ENCODE measurements at places on chromosomes 11 and 22.

DNA sequence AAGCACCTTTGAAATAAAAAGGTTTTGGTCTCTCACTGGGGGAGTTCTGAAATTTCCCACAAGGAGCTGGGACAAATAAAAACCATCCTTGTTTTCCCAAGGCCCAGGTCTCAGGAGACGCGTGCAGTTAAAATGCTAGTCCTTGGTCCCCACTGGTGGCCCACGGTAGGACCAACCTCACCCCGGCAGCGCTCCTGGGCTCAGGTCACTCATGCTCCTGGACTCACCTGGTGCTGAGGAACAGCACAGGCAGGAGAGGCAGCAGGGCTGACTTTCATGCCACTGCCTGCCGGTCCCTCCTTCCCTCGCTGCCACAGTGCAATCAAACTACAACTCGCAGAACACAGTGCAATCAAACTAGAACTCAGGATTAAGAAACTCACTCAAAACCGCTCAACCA lies 356.8 kb upstream of the CCDC179 start:
- DNase-seq = no peak

DNA sequence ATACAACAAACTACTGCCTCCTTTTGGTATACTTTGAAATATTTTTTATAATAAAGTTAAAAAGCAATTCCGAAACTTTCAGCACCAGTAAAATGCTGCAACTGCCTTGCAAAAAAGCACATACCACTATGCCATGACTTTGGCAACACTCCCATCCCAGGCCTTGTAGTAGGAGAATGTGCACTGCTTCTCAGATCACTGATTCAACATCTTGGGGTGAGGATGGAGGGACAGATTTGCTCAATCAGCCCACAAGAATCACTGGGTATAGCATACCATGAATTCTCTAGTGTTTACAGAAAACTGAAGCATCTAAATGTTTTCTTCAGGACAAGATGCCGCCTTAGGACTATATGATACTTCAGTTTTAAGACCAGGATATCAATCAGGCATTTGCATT lies 14.9 kb downstream of the EIF4ENIF1 start:
- DNase-seq = no peak

DNA sequence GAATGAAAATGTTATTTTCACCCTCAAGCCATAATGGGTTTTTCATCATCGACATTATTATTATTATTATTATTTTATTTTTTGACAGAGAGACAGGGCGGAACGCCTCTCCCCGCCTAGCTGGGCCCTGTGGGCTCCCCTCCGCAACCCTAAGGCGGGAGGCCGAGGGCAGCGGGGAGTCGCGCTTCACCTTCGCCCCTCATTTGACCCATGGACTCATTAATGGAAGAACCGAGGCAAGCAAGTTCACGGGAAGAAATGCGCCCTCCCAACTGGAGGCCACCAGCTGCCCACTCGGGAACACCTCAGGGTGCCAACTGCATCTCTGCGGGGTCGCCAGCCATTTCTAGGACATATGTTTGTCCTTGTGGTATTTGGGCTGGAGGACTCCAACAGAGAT lies 115.3 kb upstream of the KIRREL3 start:
- no peak for DNase-seq

GRCh38 chr11:95576146-95576845 lies 213.3 kb downstream of the FAM76B start:
- DNase-seq = no peak

- no peak for DNase-seq
Observed at GRCh38 chr11:96311120-96311568, 31.9 kb downstream of the MAML2 start.

- DNase-seq = no peak
Observed at GRCh38 chr11:46977038-46977813, 40.7 kb downstream of the CSTPP1 start.

GRCh38 chr11:44976576-44976975 lies 25.9 kb upstream of the TP53I11 start:
- no peak for DNase-seq

DNA sequence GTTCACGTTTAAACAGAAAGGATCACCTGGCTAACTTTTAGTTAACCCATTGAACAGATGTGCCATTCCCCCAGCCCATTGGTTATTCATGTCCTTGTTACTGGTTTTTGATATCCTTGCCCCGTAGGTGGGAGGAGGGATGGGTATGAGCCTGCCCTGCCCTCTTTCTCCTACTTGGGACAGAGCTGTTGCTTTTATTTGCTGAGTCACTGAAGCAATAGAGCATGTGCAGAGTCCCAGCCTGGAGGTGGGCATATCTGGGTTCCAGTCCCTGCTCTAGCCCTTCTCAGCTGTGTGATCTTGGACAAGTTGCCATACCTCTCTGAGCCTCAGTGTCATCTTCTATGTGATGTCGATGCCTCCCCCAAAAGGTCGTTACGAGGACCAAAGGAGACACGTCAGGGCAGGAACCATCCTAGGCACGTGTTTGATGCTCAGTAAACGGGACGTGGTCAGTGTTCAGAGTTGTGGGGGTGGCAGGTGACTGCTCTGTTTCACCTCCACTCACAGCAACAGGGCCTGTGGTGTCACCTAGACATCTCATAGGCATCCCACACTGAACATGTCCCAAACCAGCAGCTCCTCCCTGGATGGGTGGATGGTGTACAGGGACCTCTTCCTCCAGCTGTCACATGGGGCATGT lies 61.0 kb downstream of the BMAL1 start:
- no peak for DNase-seq

DNA sequence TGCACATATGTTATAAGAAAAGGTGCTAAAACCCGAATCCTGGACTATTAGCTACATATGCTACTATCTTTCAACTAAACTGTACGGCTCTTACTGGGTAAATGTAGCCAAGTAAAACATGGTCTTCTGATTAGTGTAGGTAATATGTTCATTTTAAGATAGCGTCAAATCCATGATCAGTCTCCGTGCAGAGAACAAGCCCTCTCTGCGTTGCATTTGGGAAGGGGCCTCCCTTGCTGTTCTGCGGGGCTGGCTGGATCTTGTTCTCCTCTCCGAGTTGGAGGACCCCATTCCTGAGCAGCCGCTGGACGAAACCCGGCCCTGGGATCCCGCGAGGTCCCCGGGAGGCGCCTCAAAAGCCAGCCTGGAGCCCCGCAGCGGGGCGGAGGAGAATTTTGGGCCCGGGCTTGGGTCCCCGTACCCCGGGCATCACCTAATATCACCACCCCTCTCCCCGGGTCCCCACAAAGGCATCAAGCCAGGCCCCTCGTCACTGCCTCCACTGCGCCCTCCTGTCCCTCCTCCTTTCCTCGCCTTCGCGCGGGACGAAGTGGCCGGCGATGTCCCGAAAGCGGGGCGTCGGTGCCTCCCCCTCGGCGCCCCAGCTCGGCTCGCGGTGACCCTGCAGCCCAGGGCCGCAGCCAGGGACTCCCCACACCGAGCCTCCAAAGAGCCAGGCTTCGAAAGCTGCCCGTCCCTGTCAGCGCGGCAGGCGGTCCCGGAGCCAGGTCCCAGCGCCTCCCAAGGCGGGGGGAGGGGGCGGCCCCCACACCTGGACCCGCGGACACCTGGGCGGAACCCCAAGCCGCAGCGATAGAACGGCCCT lies 54.5 kb upstream of the FBXO3 start:
- no peak for DNase-seq

- no peak for DNase-seq
Observed at GRCh38 chr11:82994604-82995230, 77.0 kb downstream of the RAB30 start.

GRCh38 chr11:44213148-44213547 lies 96.8 kb downstream of the ALX4 start:
- no peak for DNase-seq

GRCh38 chr11:117502015-117502778 lies 174.5 kb downstream of the CEP164 start:
- DNase-seq = no peak

DNA sequence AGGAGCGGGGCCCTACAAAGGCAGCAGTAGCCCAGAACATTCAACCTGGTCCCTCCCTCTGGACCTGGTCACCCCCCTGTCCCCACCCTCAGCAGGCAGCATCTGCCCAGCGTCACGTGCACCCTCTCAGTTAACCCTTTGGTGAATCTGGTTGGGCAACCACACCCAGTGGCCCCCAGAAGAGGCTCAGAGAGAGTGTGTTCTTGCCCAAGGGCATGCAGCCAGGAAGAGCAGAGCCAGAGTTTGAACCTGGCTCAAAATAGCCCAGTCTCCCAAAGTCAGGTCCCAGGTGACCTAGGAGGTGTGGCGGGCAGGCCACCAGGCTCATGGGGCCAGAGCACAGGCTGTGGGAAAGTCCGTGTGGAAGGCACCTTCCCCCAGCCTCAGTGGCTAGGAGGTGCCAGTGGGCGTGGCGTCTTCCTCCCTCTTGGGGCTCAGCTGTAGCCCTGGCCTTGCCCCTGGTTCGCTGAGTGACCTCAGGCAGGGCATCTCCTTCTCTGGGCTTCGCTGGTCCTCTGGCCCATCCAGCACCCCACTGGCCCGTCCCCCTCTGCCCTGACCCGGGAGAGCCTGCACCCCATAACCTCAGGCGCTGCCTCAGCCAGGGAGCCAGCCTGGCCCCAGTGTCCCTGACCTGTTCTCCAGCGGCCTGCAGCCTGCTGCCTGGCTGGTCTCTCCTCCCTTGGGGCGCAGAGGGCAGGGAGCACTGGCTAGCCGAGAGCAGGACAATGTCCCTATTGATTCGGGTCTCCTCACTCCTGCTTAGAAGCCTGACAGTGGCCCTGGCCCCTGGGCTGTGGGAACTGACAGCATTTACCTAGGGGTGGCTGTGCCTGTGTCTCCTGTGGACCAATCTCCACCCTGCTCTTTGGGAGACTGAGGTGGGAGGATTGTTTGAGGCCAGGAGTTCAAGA lies 7.0 kb downstream of the ALDH3B1 start:
- DNase-seq = no peak

DNA sequence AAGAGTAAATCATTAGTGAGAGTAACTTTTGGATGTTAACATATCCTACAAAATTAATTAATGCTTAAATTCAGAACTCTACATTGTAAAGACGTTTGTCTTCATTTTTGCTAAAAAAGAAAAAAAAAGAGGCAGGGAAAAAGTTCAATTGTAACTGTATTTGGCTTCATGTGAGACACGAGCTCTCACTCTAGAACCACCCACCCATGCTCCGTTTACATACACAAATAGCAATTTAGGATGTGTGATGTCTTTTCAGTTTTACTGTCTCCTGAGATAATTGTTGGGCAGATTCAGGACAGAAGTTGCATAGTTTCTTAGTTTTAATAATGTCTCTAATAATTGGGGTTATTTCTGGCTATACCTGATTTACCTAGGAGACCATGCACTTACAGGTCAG lies 248.6 kb downstream of the AASDHPPT start:
- DNase-seq = no peak

DNA sequence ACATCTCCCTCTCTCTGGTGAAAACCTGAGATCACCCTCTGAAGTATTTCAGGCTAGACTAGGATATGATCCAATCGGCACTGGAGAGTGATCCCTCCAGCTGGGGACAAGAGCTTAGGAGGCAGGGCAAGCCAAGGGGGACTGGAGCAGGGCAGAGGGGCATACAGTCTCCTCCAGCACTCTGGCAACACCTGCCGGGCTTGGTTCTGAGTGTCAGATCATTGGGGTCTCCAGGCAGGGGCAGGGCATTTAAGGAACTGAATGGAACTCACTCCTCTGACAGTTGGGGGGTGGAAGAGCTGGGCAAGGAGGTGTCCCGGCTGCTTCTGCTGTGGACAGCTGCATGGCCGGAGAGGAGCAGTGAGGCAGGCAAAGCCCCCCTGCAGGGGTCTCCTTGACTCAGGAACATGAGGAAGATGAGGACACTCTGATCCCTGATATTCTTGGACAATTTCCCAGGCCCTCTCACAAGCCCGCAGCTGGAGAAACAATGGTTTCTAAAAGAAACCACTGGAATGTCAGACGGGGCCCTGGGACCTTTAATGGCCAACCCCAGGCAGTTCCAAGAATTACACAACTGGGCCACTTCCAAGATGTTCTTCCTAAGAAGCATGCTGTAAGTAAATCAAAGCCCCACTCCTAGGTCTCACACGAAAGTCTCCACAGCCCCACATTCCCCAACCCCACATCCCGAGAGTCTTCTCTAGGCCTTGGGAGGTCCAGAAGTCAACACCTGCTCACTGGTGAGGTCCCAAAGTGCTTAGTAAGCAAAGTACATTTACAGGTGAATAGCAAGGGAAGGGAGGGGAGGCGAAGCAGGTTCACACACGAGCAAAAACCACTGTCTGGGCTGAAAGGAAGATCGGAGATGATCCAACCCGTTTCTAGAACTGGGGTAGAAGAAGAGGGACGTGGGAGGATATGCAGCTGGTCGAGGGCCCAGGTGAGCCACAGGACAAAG lies 1.2 kb upstream of the CCDC86 start:
- DNase-seq = no peak

All from GM06990 (cell line).